MCF 10A (cell line): ENCODE measurements at places on chromosomes 3 and 15. TPM values are rescaled to one million over a fixed set of nuclear protein-coding genes. Genes with fewer than 3 reads are reported as not detected.

GRCh38 chr3:33124638-33125037 is 10.8 kb downstream of the CRTAP start:
- no peak for DNase-seq

GRCh38 chr15:43791993-43792760 is at the start of gene SERF2:
TSS of gene SERF2 (plus strand) at chr15:43792320. CDS start at chr15:43792377, 57 bp downstream.
- DNase-seq = peak; percentile 99

Gene SHQ1
- total RNA-seq = 17.4 and 30.4 TPM in 2 replicates

Gene ARNT2
- 1.6 and 2.6 TPM in 2 replicates for total RNA-seq

Gene RTP1
- total RNA-seq = not detected in 2 replicates

Gene BFSP2
- total RNA-seq = not detected in 2 replicates

Gene GOLGA8T
- 0.59 and 0.61 TPM in 2 replicates for total RNA-seq
